Spleen (tissue), 13 donors: ENCODE measurements at places on chromosomes 4 and X. TPM values are rescaled to one million over a fixed set of nuclear protein-coding genes. Genes with fewer than 3 reads are reported as not detected.

GRCh38 chr4:10055871-10056270 is 34.6 kb upstream of the SLC2A9 start:
- H3K36me3 ChIP-seq, result no peaks in the 10 kb centered on the region
- H3K27ac ChIP-seq, result no peak overlapping the region
- no peak for DNase-seq
- no peaks in the 10 kb centered on the region for H3K4me1 ChIP-seq

DNA sequence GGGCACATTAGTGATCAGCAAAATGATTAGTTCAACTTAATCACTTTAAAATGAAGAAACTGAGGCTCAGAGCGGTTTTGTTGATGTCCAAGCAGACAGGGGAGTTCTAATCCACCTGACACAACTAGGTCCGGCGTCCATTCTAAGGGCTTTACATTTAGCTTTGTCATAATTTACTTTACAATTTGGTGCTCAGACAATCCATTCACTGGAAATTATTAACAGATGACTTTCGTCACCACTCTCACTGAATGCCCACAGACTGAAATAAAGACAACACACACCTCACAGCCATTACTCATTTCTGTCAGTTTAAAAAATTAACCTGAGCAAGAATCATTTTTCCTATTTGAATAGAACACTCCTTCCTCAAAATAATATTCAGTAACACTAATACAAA is 10.8 kb downstream of the NR3C2 start:
- H3K27ac ChIP-seq, result no peak overlapping the region
- H3K27me3 ChIP-seq, result no peaks in the 10 kb centered on the region
- peaks cover 5% of the 10 kb centered on the region for H3K4me1 ChIP-seq
- no peaks in the 10 kb centered on the region for H3K36me3 ChIP-seq
- DNase-seq, result no peak
- no peak overlapping the region for H3K4me3 ChIP-seq

GRCh38 chrX:65862638-65863037 is 177.2 kb downstream of the VSIG4 start:
- DNase-seq, result no peak
- no peaks in the 10 kb centered on the region for H3K36me3 ChIP-seq
- no peaks in the 10 kb centered on the region for H3K4me1 ChIP-seq
- H3K27ac ChIP-seq, result no peak overlapping the region
- no peak overlapping the region for H3K4me3 ChIP-seq

MAGEB2 gene
- not detected for total RNA-seq

DNA sequence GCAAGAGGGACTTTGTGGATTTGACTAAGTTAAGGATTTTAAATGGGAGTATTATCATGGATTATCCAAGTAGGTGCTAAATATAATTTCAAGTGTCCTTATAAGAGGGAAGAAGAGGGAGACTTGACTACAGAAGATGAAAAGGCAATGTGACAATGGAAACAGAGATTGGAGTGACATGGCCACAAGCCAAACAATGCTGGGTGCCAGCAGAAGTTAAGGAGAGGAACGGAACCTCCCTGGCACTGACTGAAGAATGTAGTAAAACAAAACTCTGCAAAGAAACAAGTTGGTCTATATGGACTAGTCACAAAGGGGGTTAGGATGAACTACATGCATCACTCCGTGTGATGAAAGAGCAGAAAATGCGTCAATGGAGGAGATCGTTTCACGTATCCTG is 395.8 kb upstream of the GALNT7 start:
- H3K27ac ChIP-seq, result no peak overlapping the region
- no peak for DNase-seq
- H3K4me3 ChIP-seq, result no peak overlapping the region
- no peaks in the 10 kb centered on the region for H3K4me1 ChIP-seq

GRCh38 chr4:113050371-113050755 is 910 bp downstream of the ANK2 start:
- DNase-seq, result no peak
- H3K27me3 ChIP-seq, result no peaks in the 10 kb centered on the region
- no peak overlapping the region for H3K27ac ChIP-seq
- H3K4me1 ChIP-seq, result no peaks in the 10 kb centered on the region
- no peak overlapping the region for H3K4me3 ChIP-seq
- H3K36me3 ChIP-seq, result no peaks in the 10 kb centered on the region

GRCh38 chrX:147550217-147550616 is 361.5 kb upstream of the FMR1 start:
- no peak overlapping the region for H3K27ac ChIP-seq
- no peaks in the 10 kb centered on the region for H3K36me3 ChIP-seq
- no peak for DNase-seq

- no peaks in the 10 kb centered on the region for H3K27me3 ChIP-seq
- no peak for DNase-seq
- H3K4me3 ChIP-seq, result no peak overlapping the region
Measured at GRCh38 chr4:26484032-26484515, 6.2 kb downstream of the CCKAR start.

GRCh38 chr4:160835789-160836188 is 1328.0 kb downstream of the FSTL5 start:
- no peak for DNase-seq
- no peaks in the 10 kb centered on the region for H3K4me1 ChIP-seq
- no peaks in the 10 kb centered on the region for H3K36me3 ChIP-seq
- H3K27me3 ChIP-seq, result no peaks in the 10 kb centered on the region
- H3K27ac ChIP-seq, result no peak overlapping the region

GAGE12F gene
- total RNA-seq, result not detected

DNA sequence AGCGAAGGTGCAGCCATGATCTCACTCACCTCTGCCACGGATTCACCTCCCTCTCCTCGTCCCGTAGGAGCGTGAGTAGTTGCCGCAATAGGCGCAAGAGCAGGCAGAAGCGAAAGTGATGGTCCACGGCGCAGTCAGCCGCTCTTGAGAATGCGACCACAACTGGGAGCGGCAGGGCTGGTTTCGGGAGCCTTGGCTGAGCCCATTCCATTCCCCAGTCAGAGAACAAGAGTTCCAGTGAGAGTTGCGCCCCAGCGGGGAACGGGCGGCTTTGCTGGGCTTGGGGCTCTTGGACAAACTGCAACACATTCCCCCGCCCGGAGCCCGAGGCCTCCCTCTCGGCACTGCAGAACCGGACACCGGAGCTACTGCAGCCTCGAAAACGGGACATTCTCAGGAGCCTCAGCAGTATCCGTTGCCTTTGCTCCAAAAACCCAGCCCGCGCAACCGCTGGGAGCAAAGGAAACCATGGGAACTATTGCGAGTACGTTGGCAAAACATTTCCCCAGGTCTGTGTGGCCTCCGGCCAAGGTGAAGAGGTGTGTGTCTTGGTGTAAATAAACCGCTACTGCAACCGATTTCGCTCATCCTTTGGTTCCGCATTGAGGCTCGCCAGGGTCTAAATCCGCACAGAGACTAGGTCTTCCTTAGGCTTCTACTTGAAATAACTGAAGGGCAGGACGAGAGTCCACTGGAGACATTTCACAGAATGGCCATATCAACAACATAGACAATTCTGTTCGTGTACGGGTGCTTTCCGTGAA is 5.7 kb upstream of the ZBTB33 start:
- H3K27me3 ChIP-seq, result no peaks in the 10 kb centered on the region
- no peaks in the 10 kb centered on the region for H3K36me3 ChIP-seq
- DNase-seq, result peak; percentile 87

DNA sequence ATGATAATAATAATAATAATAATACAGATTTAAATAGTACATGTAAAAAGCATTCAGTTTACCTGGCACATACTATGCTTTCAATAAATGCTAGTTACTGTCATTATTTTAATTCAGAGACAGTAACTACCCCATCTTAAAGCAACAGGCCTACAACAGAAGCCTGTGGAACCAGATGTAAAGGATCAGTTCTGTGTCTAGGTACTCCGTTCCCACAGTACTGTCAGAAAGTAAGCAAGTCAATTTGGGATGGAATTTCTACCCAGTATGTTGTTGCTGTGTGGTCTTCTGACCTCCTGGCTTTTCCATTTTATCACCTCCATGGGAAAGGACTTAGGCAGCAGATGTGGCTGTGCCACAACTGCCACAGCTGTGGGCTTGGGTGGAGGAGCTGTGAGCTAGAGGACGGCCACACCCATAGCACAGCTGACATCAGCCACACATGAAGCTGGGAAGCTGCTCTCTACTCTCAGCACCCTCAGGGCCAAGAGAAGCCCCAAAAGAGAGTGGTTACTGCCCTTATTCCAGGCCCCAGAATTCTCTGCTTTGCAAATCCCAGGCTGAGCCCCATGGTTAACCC is 102.8 kb downstream of the CBR4 start:
- peaks cover 34% of the 10 kb centered on the region for H3K36me3 ChIP-seq
- DNase-seq, result no peak
- H3K27me3 ChIP-seq, result no peaks in the 10 kb centered on the region
- H3K27ac ChIP-seq, result peak overlapping the region; percentile 50
- H3K4me3 ChIP-seq, result no peak overlapping the region

DNA sequence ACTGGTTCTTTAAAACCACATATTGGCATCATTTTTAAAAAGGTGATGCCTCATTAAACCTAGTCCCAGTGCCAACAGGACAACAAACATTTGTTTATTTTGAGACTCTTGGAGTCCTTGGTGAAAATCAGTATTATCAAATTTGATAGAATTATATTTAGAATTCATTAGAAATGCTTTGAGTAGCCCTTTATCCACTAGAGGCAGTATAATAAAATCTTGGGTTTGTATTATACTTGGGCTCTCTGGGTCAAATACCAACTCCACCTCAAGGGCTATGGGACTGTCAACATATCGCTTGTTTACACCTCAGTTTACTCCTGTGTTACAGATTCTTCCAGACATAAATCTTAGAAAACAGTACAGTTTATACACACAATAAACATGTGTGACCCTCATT is 335.7 kb upstream of the FSTL5 start:
- H3K36me3 ChIP-seq, result no peaks in the 10 kb centered on the region
- H3K27ac ChIP-seq, result no peak overlapping the region
- H3K4me3 ChIP-seq, result no peak overlapping the region

DNA sequence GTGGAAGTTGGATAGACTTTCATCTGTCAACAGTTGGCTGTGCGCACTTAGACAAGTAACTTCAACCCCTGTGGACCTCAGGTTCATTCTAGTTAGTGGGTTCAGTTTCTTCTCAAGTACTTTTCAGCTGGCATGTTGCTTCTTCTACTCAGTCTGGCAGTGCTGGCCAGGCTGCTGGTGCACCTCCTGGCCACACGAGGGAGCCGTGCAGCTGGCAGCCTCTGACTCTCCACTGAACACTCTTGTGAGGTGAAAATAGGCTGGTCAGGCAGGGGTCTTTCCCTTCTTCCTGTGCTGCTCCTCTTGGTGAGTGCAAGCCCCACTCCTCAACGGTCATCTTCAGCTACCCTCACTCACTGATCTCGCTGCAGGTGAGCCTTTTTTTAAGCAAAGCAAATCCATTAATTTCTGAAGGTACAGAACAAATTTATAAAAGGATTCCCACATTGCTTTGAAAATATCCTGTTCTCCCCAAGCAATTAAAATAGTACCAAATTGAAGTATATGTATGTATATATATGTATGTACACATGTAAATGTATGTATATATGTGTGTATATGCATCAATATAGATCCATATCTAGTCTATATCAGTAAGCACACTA is 30.6 kb downstream of the LONRF3 start:
- no peaks in the 10 kb centered on the region for H3K4me1 ChIP-seq
- H3K27me3 ChIP-seq, result no peaks in the 10 kb centered on the region
- DNase-seq, result peak; percentile 87

DNA sequence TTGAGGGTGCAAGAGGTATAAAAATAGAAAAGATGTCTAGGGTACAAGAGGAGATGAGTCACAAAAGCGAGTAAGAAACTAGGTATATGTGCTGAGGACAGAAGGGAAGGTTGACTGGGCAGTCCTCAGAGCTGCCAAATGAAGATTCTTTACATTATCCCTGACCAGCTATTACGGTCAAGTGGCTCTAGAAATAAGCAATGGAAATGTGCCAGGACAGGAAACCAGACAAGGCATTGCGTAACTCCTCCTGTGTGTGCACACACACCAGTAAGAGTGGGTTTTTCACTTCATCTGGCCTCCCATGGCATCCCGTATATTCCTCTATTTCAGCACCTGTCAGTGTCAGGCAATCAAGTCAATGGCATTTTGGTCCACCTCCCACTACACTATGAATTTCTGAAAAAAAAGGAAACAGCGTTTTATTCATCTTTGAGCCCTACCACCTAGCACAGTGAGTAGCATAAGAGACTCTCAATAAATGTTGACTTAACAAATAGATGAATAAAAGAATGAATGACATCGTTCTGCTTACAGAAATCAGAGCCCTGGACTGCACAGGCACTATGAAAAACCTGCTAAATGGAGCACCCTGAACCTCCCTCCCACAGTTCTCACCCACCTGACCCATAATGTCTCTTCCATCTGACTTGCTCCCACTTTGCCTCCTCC is 62.6 kb upstream of the KLF3 start:
- H3K4me3 ChIP-seq, result no peak overlapping the region
- no peaks in the 10 kb centered on the region for H3K27me3 ChIP-seq
- H3K36me3 ChIP-seq, result no peaks in the 10 kb centered on the region
- peaks cover 6% of the 10 kb centered on the region for H3K4me1 ChIP-seq
- H3K27ac ChIP-seq, result peak overlapping the region; percentile 24

- no peak overlapping the region for H3K4me3 ChIP-seq
- H3K36me3 ChIP-seq, result no peaks in the 10 kb centered on the region
- H3K27me3 ChIP-seq, result no peaks in the 10 kb centered on the region
- H3K27ac ChIP-seq, result no peak overlapping the region
- DNase-seq, result no peak
- no peaks in the 10 kb centered on the region for H3K4me1 ChIP-seq
Measured at GRCh38 chrX:123833387-123833786, 26.5 kb upstream of the XIAP start.

- no peak overlapping the region for H3K4me3 ChIP-seq
- DNase-seq, result no peak
- H3K4me1 ChIP-seq, result peaks cover 5% of the 10 kb centered on the region
- no peak overlapping the region for H3K27ac ChIP-seq
- H3K36me3 ChIP-seq, result no peaks in the 10 kb centered on the region
Measured at GRCh38 chr4:16259889-16260246, 33.6 kb upstream of the TAPT1 start.

DNA sequence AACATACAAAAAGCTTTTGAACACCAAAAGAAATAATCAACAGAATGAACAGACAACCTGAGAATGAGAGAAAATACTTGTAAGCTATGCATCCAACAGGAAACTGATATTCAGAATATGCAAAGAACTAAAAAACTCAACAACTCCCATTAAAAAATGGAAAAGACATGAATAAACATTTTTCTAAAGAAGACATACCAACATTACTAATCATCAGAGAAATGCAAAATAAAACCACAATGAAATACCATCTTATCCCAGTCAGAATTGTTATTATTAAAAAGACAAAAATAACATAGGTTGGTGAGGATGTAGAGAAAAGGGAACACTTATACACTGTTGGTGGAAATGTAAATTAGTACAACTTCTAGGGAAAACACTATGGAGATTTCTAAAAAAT is 1161.9 kb downstream of the PCDH19 start:
- H3K36me3 ChIP-seq, result no peaks in the 10 kb centered on the region
- H3K4me1 ChIP-seq, result no peaks in the 10 kb centered on the region
- no peaks in the 10 kb centered on the region for H3K27me3 ChIP-seq
- DNase-seq, result no peak
